Thyroid gland (tissue), 4 donors: ENCODE measurements at places on chromosomes 4 and X. TPM values are rescaled to one million over a fixed set of nuclear protein-coding genes. Genes with fewer than 3 reads are reported as not detected.

DNA sequence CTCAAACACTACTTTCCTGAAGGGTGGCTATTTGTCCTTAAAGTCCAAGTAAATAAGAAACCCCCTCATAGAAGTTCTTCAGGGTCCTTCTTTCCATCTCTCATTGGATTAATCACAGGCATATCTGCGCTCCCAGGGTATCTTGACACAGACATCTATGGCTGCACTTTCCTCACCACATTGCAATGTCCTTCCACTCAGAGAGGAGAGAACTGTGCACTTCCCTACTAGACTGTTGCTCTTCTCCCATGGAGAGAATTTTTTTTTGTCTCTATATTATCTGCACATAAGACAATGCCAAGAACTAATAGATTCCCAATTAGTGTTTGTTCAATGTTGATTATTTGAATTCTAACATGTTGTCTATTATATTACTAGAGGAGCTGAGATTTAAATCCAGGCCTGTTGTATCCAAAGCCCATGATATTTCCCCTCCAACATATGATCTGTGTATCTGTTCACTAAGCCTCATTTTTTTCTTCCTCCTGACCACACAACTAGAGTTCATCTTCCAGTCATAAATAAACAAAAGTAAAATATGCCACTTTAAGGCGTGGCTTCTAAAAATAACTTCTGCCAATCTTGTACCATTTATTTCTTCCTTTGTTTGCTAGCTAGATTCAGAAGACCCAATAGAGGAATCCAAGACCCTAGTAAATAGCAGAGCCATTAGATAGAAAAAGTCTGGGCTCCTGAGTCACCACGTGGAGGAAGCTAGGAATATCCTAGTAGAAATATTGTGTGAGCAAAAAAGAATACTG, 61.5 kb upstream of the FAM241A start:
- H3K27me3 ChIP-seq = no peaks in the 10 kb centered on the region
- H3K36me3 ChIP-seq = no peaks in the 10 kb centered on the region
- no peak overlapping the region for H3K27ac ChIP-seq
- no peaks in the 10 kb centered on the region for H3K4me1 ChIP-seq
- DNase-seq = no peak

DNA sequence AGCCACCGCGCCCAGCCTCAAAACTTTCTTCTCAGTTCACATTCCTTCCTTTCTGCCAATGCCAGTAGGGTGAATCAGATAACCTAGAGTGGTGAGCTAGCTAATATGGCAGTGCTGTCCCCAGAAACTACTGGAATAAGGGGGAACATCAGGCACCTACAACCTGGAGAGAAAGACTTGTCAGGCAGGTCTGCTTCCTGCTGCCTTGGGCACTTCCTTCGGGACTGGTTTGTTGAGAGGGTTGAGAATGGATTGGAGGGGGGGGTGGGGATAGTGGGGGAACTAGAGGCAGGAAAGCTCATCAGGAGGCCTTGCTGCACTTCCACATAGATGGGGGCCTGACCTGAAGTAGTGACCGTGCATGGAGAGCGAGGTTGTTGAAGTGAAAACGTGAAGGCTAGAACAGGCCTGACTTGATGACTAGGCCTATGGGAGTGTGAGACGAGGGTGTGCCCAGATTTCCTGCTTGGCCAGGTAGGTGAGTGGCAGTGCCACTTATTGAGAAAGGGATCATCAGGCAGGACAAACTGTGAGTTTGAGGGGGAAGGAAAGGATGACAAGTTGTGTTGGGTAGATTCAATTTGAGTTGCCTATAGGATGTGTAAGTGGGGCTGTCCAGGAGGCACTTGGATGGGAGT, 33.4 kb downstream of the SLC25A5 start:
- peak; percentile 72 for DNase-seq
- H3K27me3 ChIP-seq = no peaks in the 10 kb centered on the region
- peaks cover 10% of the 10 kb centered on the region for H3K4me1 ChIP-seq
- H3K27ac ChIP-seq = peak overlapping the region; percentile 75
- H3K36me3 ChIP-seq = no peaks in the 10 kb centered on the region

DNA sequence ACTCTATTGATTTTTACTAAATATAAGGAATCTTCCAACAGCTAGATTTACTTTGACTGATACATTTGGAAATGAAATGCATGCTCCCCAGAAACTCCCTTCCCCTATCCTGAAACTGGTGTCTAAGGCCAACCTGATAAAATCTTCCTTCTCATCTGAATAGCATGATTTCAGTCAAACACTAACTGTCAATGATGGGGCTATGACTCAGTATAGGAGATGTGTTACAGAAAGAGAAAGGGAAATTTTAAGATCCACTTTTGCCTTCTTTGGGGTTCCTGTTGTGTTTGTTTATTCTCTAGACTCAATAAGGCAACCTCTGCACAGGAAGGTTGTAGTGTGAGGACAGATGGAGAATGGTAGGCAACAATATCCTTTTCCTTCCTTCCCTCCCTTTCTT, 160.7 kb downstream of the MOSPD2 start:
- H3K27me3 ChIP-seq = no peaks in the 10 kb centered on the region
- no peak overlapping the region for H3K4me3 ChIP-seq
- DNase-seq = no peak
- no peaks in the 10 kb centered on the region for H3K36me3 ChIP-seq

GRCh38 chr4:93825551-93826216, 2.9 kb upstream of the ATOH1 start:
- no peak overlapping the region for H3K4me3 ChIP-seq
- H3K36me3 ChIP-seq = no peaks in the 10 kb centered on the region
- no peak overlapping the region for H3K27ac ChIP-seq
- peaks cover 30% of the 10 kb centered on the region for H3K27me3 ChIP-seq
- peaks cover 24% of the 10 kb centered on the region for H3K4me1 ChIP-seq

GRCh38 chr4:113921089-113921794, 58.2 kb downstream of the ARSJ start:
- no peaks in the 10 kb centered on the region for H3K36me3 ChIP-seq
- no peak overlapping the region for H3K27ac ChIP-seq
- H3K27me3 ChIP-seq = no peaks in the 10 kb centered on the region
- no peaks in the 10 kb centered on the region for H3K4me1 ChIP-seq
- DNase-seq = no peak
- no peak overlapping the region for H3K4me3 ChIP-seq

- H3K4me1 ChIP-seq = peaks cover 32% of the 10 kb centered on the region
- peaks cover 12% of the 10 kb centered on the region for H3K27me3 ChIP-seq
- H3K4me3 ChIP-seq = no peak overlapping the region
These were observed 5.6 kb downstream of the PCDH10 start for GRCh38 chr4:133154725-133155124.

GRCh38 chr4:78599931-78600375, 48.4 kb downstream of the ANXA3 start:
- no peak overlapping the region for H3K27ac ChIP-seq
- H3K27me3 ChIP-seq = no peaks in the 10 kb centered on the region
- no peaks in the 10 kb centered on the region for H3K4me1 ChIP-seq
- no peak for DNase-seq
- no peak overlapping the region for H3K4me3 ChIP-seq

The KCNE5 gene
- total RNA-seq = not detected

The CXCL10 gene
- total RNA-seq = not detected

The RHOXF2 gene
- not detected for total RNA-seq

The LRIT3 gene
- 0.63 TPM for total RNA-seq
